ENCODE measurements at places on chromosomes 13 and 19.

DNA sequence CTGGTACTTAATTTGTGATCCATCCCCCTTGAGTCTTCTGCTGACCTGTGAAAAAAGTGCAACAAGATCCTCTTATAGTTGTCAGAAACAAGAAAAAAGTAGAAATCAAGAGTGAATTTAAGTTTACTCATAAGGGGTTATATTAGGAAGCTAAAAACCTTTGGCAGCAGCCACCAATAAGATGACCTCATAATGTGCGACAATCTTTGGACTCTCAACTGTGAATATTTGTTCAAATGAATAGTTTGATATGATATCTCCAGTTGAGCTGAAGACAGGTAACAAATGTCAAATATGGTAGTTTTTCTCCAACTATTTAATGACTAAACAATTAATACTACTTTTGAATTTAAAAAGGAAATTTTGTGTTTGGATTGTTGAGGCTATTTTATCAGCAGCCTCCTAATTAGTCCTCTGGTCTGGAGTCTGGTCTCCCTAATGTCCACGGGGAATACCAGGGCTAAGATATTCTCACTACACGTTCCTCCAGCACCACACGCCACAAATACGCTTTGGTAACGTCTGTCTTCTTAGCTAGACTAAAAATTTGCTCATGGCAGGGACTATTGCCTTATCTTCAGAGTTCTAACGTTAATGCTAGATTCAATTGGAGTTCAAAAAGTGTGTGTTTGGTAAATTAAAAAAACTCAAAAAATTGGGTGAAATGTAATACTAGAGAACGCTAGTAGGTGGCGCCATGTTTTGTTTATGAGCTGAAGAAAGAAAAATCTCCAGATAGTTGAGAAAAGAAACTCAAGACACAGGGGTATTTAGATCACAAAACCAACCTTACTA is 51.0 kb upstream of the PDX1 start:
- DNase-seq = peak; percentile 33

- no peak for DNase-seq
Measured at GRCh38 chr19:15919243-15919642, 15.1 kb downstream of the CYP4F11 start.

GRCh38 chr19:1720237-1720636 is 33.1 kb upstream of the ONECUT3 start:
- no peak for DNase-seq

DNA sequence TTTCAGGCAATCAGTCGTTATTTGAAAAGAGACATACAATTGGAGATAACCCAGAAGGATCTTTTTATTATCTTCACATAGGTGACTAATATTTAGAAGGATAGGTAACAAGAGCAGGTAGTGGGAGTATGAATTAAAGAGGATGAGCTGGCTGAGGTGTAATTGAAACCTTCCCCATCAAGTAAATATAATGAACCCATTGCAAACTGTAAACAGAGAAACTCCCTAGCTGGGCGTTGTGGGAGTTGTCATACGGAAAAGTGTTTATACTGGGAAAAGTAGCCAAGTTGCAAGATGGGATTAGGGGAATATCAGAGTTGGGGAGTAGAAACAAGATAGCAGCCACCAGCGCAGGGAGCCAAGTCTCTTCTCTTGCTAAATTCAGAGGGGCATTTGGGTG is 448.4 kb downstream of the COG6 start:
- DNase-seq = no peak

- no peak for DNase-seq
Measured at GRCh38 chr13:32881074-32881776, 135.0 kb upstream of the KL start.

DNA sequence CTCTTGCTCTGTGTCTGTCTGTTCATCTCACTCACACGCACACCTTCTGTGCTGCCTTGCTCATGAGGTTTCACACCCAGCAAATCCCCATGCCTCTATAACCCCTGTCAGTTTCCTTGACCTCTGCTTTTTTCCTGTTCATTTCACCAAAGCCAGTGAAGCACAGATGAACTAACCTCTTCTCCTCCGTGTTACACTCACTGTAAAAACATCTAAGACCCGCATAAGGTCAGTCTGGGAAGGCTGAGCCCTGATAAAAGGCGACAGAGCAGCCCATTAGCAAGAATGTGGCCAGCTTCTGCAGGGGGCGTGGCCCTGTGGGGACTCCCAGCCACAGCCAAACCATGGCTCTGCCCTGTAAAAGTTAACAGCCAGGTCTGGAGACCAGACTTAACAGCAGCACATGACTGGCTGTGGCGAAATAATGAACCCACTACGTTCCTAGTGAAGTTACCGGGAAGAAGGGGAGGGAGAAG is 42.8 kb upstream of the NPAS1 start:
- no peak for DNase-seq

DNA sequence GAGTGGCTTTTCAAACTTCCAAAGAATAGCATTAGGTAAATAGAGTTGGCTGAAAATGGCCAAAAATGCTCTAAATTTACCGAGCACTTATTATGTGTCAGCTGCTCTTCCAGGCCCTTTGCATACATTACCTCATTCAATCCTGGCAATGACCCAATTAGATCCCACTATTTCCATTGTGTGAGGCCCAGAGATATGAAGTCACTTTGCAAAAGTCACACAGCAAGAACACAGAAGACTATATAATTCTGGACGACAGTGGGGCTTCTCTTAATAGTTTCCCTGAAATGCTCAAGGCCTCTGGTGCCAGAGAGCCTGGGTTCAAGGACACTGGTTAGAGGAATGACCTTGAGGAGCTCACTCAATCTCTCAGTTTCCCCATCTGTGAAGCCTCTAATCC is 146.8 kb downstream of the IER2 start:
- DNase-seq = no peak

GRCh38 chr13:74449811-74450524 is 315.8 kb upstream of the KLF12 start:
- no peak for DNase-seq

- no peak for DNase-seq
Measured at GRCh38 chr19:30452931-30453330, 80.7 kb downstream of the ZNF536 start.

DNA sequence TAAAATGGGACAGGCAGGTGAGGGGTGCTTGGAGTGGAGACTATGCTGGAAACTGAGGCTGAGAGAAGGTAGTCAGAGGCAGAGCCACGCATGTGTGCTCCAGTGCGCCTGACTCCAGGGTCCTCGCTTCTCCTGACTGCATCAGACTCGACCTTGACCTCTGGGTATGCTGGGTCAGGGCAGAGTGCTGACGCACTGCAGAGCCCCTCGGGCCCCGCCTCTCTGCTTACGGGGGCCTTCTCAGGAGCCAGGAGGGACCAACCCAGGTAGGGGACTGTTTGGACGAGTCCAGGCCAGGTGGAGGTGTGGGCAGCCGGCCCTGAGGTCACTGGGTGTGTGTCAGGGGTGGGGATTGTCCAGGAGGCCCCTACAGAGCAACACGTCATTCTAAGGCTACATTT is 22.9 kb upstream of the SLC7A10 start:
- no peak for DNase-seq

- DNase-seq = no peak
Measured at GRCh38 chr19:33277434-33277833, 24.9 kb downstream of the CEBPA start.

DNA sequence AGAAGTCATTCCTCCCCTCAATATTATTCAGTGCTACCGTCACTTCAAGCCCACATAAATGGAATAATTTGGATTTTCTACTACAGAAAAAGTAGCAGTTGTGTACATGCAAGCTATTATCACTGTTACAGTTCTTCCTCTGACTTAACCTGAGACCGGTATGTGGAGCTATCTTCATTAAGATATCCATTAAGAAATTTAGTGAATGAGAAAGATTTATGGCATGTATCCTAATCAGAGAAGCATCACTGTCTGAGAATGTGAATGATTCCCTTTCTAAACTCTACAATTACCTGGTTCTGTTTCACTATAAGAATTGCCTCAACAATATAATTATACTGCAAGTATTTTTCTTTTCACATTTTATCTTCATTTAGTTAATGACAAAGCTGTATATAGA is 278.7 kb downstream of the KLF5 start:
- DNase-seq = no peak

DNA sequence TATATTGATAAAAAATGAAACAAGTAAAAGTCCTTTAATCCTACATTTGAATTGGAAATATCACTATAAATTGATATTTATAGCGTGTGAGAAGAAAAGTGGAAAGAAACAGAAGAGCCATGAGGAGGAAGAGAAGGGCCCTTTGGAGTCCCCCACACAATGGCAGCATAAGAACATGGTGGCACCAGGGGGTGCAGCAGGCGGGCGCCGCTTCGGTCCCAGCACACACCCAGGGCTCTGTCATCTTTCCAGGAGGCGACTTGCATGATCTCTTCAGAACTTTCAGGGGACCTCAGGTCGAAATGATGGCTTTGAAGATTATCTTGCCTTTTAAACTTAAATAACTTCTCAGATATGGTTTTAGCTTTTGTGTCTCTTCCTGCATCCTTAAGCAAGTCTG is 91.8 kb downstream of the TUBGCP3 start:
- no peak for DNase-seq

- no peak for DNase-seq
Measured at GRCh38 chr13:23824371-23824770, 64.8 kb downstream of the MIPEP start.

DNA sequence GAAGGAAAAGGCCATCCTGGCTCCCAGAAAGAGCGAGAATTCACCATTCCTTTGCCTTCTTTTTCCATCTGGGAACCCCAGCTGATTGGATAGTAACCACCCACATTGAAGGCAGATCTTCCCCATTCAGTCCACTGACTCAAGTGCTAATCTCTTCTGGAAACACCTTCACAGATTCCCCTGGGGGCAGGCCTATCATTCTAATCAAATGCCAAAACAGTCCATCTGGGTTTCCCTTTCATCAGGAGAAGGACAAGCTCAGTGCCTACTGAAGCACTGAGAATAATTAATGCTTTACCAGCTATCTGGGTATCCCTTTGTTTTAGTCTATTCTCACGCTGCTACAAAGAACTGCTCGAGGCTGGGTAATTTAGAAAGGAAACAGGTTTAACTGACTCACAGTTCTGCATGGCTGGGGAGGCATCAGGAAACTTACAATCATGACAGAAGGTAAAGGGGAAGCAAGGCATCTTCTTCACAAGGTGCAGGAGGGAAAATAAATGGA is 293.2 kb downstream of the ENOX1 start:
- DNase-seq = no peak

DNA sequence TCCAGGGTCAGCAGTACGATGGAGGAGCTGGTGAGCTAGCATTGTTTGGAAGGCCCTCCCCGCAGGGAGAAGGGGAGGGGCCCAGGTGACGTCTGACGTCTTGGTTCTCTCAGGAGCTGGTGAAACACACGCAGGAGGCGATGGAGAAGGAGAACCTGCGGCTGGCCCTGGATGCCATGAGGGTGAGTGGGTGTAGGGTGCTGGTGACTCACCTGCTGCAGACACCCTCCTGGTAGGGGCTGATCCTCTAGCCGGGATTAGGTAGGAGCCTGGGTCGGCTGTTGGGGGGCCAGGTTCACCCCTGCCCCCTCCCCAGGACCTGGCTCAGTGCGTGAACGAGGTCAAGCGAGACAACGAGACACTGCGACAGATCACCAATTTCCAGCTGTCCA is 55.8 kb downstream of the VAV1 start:
- no peak for DNase-seq

DNA sequence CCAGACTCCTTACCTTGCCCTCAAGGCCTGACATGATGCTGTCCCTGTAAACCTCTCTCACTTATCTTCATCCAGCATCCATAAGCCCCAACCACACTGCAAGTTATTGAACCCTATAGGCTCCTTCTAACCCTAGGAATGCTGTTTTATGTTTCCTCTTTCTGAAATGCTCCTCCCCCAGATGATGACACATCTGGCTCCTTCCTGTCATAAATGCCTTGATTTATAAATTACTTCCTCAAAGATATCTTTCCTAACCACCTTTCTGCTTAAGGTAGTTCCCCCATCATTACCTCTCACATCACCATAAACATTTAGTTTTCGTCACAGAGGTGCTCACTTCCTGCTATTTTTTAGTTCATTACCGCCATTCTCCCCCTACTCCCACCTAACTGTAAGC is 12.3 kb downstream of the RUBCNL start:
- no peak for DNase-seq

DNA sequence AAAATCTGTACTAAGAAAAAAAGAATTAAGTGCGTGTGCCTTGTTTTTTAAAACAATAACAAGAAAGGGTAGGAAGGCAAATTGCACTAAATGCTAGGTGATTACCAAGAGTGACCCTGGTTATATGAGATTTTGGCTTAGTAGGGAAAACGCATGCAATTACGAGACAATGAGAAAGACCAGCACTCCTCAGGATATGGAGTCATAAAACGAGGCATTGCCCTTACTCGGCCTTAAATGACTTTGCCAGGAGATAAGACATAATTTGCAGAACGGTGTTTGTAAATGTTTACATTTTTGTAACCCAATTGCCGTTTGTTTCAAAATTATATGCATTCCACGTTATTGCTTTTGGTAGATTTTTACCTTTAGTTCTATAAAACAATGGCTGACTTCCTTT is 179.8 kb downstream of the RBM26 start:
- no peak for DNase-seq

- no peak for DNase-seq
Measured at GRCh38 chr19:55071129-55071502, 4.6 kb upstream of the EPS8L1 start.

- no peak for DNase-seq
Measured at GRCh38 chr19:610071-610800, 20.6 kb downstream of the HCN2 start.

GRCh38 chr13:55664178-55664577 is 1476.5 kb upstream of the PRR20A start:
- no peak for DNase-seq

DNA sequence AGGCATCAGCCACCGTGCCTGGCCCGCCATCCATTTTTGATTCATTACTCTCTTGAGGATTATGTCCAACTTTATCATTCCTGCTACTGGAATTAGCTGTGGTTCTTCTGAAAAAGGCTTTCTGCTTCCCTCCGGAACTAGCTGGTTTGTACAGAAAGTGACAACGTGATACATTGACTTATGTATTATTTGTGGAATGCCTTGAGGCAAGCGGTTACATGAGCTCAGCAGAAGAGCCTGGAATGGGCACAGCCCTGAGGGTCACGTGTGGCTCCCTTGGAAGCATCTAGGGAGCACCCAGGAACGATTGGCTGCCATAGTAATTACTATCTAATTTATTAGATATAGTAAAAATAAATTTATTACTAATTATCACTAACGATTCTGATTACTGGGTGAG is 14.4 kb upstream of the RETN start:
- DNase-seq = no peak

DNA sequence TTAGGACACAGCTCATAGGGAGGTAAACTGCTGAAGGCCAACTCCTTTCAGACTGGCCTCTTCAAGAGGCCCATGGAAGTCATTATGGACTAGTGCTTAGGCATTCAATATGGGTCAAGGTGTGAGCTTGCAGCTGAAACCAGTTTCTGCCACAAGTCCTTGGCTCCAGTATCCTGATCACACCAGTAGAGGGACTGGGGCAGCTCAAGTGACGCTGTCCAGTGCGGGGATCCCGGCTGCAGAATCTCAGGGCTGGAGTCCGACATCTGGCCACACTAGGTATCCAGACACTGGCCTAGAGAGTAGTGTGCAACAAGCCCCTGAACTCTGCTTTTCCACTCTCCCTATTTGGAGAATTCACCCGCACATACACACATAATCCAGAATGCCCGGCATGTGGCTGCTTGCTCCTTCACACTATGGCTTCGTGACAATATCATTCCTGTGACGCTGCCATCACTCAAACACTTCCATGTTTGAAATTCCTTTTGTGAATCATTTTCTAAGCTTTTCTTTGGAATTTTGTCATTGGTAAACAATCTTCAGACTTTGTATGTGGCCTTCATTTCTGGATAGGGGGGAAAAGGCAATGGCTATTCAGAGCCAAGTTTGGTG is 425.1 kb downstream of the EFNB2 start:
- DNase-seq = no peak

Data from GM10248 (cell line).